Testis (tissue), 5 donors: ENCODE measurements at places on chromosomes 7 and 10. TPM values are rescaled to one million over a fixed set of nuclear protein-coding genes. Genes with fewer than 3 reads are reported as not detected.

The HOXA4 gene
- 1.7 TPM for total RNA-seq

The EN2 gene
- 1.6 TPM for total RNA-seq

The DENND11 gene
- 6.7 TPM for total RNA-seq

The MTPN gene
- 144 TPM for total RNA-seq

The TMEM213 gene
- total RNA-seq: 0.31 TPM

The SPDYE3 gene
- total RNA-seq: 5.7 TPM

The RAPGEF5 gene
- 63.8 TPM for total RNA-seq

The ADAP1 gene
- 10.9 TPM for total RNA-seq

The IRF5 gene
- total RNA-seq: 5.6 TPM

The ANKRD61 gene
- 6.8 TPM for total RNA-seq

The SMO gene
- 22.8 TPM for total RNA-seq

The DPCD gene
- total RNA-seq: 70.9 TPM

The DGKB gene
- total RNA-seq: 1.1 TPM

The KAZALD1 gene
- total RNA-seq: 11.0 TPM
